Fibroblast of lung (primary cell): ENCODE measurements at places on chromosomes 3 and 15.
A peak's percentile ranks its signal among the peaks of the same experiment; 100 is the strongest.

- no peak for DNase-seq
Observed at GRCh38 chr3:141080431-141080830, 29.3 kb downstream of the SPSB4 start.

- DNase-seq = no peak
Observed at GRCh38 chr3:35528728-35529127, 110.6 kb upstream of the ARPP21 start.

GRCh38 chr15:32715276-32715675, 2.5 kb upstream of the GREM1 start:
- peak; percentile 85 for DNase-seq

DNA sequence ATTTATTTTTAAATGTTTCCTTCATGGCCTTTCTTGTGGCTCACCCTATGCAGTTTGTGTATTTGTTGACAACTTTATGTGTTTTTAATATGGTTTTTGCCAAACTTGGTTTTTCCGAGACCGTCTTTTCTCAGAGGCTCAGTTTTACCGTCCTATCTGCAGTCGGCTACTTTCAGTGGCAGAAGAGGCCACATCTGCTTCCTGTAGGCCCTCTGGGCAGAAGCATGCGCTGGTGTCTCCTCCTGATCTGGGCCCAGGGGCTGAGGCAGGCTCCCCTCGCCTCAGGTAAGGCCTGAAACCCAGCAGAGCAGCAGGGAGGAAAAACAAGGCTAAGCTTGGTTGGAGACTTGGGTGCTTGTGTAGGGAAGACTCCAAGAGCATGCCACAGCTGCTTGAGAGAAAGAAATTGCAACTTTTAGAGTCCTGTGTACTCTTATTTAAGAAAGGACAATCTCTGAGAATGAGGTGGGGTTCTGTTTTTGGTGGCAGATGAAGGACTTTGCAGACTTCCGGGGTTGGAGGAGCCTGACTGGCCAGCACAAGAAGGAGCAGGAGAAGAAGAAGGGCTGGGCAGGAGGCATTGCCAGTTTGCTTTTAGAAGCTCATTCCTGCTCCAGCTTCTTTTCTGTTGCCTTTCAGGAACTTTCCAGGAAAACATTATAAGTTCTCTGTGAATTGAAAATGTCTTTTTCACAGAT, at the start of gene TIGIT:
TSS of gene TIGIT (plus strand) at position 191 of the 698 bp plus-strand sequence. CDS start at position 225, 34 bp downstream.
- DNase-seq = no peak

DNA sequence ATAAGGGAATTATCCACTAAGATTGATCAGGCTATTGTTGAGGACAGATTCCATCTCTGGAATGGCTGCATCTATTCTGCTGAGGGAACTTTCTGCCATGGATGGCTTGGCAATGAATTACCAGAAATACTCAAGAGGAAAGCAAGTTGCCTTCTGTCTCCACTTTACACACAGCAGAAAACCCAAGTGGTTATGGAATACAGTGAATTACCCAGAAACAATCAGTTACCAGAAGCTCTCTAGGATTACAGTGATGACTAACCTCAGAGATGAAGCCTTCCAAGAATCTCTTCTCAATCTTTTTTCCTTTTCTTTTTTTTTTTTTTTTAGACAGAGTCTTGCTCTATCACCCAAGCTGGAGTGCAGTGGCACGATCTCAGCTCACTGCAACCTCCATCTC, 183.3 kb downstream of the WDR76 start:
- peak; percentile 49 for DNase-seq

DNA sequence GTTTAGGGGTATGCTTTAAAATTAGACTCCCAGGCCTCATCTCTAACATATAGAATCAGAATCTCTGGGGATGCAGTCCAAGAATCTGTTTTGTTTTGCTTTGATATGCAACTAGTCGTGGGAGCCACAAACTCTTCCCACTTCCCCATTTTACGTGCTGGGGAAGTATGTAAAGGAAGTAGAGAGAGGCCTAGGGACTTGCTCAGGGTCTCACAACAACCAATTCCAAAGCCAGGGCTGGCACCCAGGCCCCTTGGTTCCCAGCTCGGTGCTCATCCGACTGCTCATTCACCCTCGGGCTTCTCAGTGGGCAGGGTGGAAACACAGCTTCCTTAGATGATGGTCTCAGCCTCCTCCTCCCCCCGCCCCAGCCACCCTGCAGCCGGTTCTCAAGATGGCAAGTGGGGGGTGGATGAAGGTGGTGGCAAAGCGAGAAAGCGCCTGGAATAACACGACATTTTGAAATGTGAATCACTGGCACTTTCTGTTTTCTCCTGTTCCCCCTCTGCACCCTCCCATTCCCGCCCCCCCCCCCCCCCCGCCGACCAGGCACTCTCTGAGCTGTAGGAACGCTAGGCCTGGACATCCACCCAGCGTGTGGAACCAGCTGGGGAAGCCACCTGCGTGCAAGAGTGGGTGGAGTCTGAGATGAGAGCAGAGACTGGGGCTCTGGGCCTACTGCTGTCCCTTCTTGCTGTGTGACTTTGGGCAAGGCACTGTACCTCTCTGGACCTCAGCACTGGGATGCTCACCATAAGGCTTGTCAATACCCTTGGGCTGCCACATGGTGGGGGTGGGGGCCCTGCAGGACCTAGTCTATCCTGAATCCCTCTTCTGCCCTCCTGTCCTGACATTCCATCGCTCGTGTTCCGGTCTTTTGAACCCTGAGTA, 214.5 kb downstream of the RPLP1 start:
- DNase-seq = no peak

- no peak for DNase-seq
Observed at GRCh38 chr3:45599424-45599886, 4.9 kb downstream of the LIMD1 start.
